SW 1271 (cell line): ENCODE measurements at places on chromosomes 7 and 10.
A peak's percentile ranks its signal among the peaks of the same experiment; 100 is the strongest.

DNA sequence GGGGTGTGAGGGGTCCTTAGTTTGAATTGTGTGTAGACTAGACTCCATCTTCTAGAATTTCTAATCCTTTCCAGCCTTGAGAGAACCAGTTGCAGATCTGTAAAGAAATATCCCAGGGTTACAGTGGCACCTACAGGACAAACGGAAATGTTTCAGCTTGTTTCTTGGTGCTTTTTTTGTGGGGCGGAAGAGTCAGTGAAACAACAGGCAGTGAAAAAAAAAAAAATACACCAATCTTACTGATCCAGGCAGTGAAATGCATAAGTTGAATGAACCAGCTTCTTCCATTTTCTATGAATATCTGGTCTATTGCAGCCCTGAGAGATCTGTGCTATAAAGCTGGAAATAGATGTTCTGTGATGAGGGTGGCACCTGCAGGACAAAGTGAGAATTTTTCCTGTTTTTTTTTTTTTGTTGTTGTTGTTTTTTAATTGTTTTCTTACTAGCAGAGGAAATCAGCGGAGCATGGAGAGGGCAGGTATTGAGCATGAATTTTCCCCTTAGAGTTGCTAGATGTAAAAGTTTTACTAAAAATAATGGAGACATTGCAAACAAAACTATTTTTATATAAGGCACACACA, 81.9 kb upstream of the DYNC1I1 start:
- DNase-seq = peak; percentile 53

DNA sequence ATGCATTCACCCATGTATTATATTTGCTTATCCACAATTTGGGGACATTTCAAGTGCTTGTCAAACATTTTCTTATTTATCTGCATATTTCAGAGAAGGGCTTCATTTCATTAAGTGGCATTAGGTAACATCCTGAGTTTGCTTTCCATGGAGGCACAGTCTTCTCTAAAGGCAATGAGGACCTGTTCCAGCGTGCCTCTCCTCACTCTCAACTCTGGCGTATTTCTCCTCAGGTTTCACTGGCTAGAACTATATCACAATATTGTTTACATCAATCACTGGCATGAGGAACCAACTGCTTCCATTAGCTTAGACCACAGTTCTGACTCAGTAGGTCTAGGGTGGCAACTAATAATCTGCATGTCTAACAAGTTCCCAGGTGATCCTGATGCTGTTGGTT, 177.2 kb downstream of the TAX1BP1 start:
- no peak for DNase-seq

- no peak for DNase-seq
Observed at GRCh38 chr7:64555046-64555445, 7.8 kb downstream of the ZNF680 start.

- no peak for DNase-seq
Observed at GRCh38 chr7:43750016-43750887, 8.2 kb upstream of the BLVRA start.

GRCh38 chr10:34811968-34812514, 3.1 kb downstream of the PARD3 start:
- DNase-seq = no peak
